ENCODE measurements at places on chromosomes 5 and 9. TPM values are rescaled to one million over a fixed set of nuclear protein-coding genes. Genes with fewer than 3 reads are reported as not detected.

GRCh38 chr9:109730228-109730627 lies 49.8 kb upstream of the PALM2AKAP2 start:
- DNase-seq = no peak

DNA sequence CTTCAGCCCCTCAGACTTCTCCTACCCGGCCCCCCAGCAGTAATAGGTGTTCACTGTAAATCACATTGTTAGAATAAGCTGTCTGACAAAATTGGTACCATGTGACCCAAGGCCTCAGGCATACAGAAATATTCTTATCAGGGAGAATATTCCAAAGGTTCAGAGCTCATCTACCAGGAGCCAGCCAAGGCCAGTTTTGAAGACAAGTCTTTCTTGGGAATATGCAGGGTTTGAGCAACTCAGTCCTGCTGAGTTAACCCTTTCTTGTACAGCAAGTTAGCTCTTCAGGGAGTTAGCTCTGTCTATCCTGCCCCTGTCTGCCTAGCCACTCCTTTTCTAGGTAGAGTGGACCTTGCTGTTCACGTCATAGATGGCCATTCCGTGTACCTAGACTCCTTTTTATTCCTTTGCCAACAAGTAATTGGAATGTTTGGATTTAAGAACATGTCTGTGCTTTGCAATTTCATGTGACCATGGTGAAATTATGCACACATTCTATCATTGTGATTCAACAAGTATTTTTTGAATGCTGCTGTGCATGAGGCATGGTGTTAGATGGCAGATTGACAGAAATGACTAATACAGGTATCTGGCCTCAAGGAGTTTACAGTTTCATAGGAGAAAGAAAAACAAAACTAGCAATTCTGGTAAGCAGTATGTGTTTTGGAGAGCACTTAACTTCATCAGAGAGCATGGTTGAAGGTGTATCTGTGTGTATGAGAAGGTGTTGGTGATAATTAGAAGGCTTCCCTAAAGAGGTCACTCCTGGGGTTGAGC lies 22.6 kb downstream of the TGFBR1 start:
- DNase-seq = no peak

- DNase-seq = no peak
Observed at GRCh38 chr5:96940586-96940985, 4.7 kb downstream of the LNPEP start.

DNA sequence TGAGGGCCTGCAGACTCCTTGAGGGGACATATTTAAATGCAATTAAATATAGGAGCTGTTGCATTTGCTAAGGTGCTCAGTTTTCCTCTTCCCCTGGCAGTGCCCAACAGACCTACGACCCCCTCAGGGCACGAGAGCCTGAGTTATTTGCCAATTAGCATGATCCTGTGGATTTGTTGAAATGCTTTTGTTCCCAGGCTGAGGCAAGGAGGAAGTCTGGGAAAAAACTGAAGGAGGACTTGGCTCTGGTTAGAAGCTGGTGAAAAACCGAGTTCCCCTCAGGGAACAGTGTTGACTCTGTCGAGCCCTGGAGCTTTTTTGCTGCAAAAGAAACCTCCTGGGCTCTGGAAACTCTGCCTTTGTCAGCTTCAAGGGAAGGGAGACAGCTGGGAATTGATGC lies 103.6 kb upstream of the SHB start:
- DNase-seq = no peak

DNA sequence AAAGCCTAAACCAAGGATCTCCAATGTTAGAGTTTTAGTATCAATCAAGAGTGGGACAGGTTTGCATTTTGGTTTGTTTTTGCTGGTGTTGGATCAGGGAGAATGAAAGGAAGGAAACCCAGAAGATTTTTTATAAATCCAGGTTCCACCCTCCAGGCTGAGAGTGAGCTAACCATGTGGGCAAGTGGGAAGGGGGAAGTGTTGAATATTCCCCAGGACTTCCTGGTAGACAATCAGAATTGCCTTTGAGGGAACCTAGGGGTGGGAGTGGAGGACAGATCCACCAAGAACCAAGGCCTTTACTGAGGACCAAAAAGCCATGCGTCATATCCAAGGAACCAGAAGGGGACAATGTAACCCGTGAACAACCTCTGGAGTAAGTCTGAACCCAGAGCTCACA lies 33.5 kb upstream of the PIK3R1 start:
- no peak for DNase-seq

- DNase-seq = no peak
Observed at GRCh38 chr5:169344629-169345028, 43.7 kb upstream of the SLIT3 start.

DNA sequence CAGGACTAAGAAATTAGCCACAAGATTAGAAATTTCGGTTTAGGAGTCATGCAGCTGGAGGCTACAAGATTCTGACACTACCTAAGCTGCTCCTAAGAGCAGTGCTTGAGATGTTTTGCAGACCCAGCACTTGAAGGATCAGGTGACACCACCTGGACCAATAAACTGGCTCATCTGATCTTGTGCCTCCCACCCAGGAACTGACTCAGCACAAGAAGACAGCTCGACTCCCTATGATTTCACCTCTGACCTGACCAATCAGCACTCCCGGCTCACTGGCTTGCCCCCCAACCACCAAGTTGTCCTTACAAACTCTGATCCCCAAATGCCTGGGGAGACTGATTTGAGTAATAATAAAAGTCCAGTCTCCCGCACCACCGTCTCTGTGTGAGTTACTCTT lies 170.4 kb downstream of the TTC39B start:
- no peak for DNase-seq

DNA sequence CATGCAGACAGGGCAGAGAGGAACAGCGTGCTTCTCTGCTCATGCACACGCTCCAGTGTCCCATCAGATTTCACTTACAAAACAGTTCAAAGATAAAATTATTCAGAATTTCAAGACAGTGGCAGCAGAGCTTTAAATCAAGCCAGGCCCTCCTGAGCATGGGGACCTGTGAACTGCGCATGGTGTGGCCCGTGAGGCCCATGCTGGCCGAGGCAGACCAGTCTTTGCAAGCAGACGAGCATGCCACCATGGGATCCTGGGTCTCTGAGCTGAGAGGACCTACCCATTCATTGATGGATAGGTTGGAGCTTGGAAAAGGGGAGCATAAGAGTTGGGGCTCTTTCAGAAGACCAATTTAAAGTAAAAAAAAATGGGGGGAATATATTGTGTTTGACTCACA lies 35.0 kb upstream of the SAP30L start:
- no peak for DNase-seq

GRCh38 chr5:148641735-148642134 lies 12.6 kb downstream of the HTR4 start:
- no peak for DNase-seq

DNA sequence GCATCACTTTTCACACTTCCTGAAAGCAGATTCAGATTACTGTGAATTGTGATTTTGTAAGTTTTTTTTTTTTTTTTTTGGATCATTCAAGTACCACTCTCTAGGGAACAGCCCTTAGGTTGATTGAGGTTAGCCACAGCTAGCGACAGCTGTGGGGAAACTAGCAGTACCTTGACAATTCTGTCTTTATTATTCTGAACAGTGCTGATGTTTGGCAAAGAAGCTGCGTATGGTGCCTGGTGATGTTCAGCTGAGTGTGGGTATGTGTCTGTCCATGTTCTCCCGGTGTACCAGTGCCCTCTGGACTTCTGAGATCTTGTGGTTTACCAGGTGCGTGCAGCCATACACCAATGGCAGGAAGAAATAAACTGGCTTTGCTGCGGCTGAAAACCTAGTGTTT lies 117.3 kb upstream of the PLPPR1 start:
- no peak for DNase-seq

DNA sequence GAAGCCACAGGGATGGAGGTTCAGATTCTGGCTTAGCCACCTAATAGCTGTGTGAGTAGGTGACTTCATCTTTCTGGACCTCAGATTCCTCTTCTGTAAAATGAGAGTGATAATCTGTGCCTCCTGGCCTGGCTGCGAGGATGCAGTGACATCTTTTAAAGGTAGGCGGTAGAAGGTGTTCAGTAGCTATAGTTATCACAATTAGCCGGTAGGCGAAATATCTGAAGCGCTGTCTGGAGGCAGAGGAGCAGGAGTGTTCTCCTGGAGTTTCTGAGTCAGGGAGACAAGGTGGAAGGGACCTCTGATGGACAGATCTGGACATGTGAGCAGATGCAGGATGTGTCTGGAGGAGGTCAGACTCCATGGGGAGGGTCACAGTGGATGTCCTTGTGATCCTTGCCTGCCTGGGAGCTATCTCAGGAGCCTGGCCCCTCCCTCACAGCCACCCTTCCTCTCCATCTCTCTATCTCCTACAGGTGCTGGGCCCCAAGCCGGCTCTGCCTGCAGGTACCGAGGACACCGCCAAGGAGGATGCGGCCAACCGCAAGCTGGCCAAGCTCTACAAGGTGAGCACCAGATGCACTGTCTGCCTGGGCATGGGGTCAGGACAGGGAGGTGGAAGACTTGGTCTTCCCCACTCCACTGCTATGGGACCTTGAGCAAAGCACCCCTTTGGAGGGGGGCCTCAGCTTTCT lies 45.6 kb downstream of the GSN start:
- no peak for DNase-seq

GRCh38 chr9:26054600-26055520 lies 376.6 kb upstream of the TUSC1 start:
- no peak for DNase-seq

GRCh38 chr5:74919487-74919886 lies 53.3 kb upstream of the FAM169A start:
- DNase-seq = no peak

- DNase-seq = no peak
Observed at GRCh38 chr9:115359017-115359780, 241.2 kb upstream of the TNC start.

- DNase-seq = peak; percentile 68
Observed at GRCh38 chr9:27572566-27572917, 739 bp downstream of the C9orf72 start.

GRCh38 chr5:67774267-67774552 lies 441.3 kb upstream of the PIK3R1 start:
- no peak for DNase-seq

GRCh38 chr5:151496041-151496484 lies 48.7 kb downstream of the SLC36A1 start:
- DNase-seq = no peak

DNA sequence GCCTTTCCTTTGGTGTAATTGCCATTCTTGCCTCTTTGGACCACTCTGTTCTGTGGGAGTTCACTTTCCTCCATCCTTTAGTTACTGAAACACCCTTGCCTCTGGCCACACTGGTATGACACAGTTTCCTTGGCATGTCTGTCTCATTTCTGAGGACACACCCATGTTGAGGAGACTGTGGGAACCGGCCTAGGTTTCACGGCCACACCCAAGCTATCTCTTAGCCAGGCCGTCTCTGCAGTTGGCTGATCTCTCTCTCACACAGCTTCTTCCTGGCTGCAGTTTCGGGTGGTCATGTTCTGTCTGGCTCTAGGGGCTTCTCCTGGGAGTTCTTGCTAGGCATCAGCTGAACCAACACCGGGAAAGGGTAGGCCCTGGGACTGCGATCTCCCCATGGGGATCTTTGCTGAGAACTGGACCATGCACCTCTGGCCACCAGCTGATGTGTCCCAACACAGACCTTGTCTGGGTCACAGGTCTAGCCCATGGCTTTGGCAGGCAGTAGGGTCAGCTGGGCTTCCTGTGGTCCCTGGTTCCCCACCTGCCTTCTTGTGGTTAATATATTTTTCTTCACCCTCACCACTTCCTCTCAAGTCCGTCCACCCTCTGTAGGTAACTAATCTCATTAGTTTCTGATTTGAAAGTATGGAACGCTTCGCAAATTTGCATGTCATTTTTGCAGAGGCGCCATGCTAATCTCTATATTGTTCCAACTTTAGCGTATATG lies 24.9 kb downstream of the ARHGEF37 start:
- DNase-seq = peak; percentile 61

DNA sequence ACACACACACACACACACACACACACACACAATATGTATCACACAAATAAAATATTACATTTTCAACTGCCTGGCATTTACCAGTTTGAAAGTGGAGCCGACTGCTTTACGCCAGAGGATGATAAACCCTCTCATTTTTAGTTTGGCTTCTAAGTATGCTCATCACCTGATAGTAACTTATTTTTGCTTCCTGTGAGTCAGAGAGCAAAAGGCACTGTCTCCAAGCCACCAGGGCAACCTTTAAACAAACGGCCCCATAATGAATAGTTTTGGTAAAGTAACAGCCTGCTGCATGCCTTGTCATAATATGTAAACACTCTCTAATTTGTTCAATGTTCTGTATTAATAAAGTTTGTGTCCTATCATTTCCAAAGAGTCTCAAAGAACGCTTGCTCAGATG lies 26.9 kb downstream of the KLF4 start:
- no peak for DNase-seq

DNA sequence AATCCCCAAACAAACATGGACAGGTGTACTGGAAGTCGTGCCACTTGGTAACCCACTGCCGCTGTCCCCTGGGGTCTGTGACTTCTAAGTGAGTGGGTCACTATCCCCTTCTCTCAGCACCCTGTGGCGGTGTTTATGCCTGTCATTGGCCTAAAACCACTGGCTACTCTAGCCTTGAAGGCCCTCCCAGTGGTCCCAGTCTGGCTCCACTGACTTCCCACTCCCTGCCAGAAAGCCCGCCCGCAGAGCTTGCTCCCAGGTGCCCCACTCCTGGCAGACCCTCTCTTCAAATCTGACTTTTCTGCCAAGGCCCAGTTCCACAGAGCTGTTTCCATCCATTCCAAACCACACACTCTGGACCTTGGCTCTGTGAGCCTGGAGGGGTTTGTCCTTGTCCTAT lies 274.5 kb downstream of the HSPA4 start:
- no peak for DNase-seq

- DNase-seq = no peak
Observed at GRCh38 chr5:130116972-130117371, 212.7 kb downstream of the CHSY3 start.

DNA sequence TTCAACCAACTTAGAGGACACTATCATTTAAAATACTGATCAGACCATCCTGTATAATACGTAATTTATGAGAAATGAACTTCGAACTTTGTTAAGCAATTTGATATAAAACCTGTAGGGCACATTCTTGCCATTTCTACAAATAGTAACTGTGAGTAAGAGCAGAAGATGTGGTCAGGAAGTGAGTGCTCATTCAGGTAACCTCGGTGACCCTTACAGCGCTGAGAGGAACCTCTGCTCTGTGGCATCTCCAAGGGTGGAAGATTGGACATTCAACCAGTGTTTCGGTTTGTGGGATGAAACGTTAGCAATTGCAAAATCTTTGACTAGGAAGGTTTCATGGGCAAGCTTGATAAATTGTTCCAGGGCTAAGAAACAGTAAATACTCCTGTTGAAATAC lies 194.8 kb upstream of the IRX2 start:
- no peak for DNase-seq

MGAT1 gene
- 184 TPM for total RNA-seq

ALDOB gene
- total RNA-seq = not detected

ARHGEF39 gene
- total RNA-seq = 19.1 TPM

QSOX2 gene
- total RNA-seq = 13.4 TPM

ACSL6 gene
- total RNA-seq = 10.6 TPM

IL3 gene
- total RNA-seq = 1.6 TPM

STK32A gene
- not detected for total RNA-seq

Data from activated CD4-positive, alpha-beta memory T cell treated with anti-CD3 and anti-CD28 coated beads, Interleukin-2, amount 10 ng/mL, durations not matched to agents 7 days and 5 days (primary cell).